Smooth muscle cell of the coronary artery (primary cell): ENCODE measurements at places on chromosomes 1 and 21. TPM values are rescaled to one million over a fixed set of nuclear protein-coding genes. Genes with fewer than 3 reads are reported as not detected.

ARL8A gene
- 14.5 and 22.5 TPM in 2 replicates for total RNA-seq

CRNN gene
- not detected in 2 replicates for total RNA-seq

AIM2 gene
- not detected in 2 replicates for total RNA-seq

LCE2A gene
- not detected in 2 replicates for total RNA-seq

AMY1A gene
- total RNA-seq: not detected in 2 replicates

PLD5 gene
- not detected in 2 replicates for total RNA-seq

FCRL6 gene
- total RNA-seq: not detected in 2 replicates
